Hematopoietic multipotent progenitor cell treated with erythropoietin and hydrocortisone succinate and interleukin-3 and kit ligand, for 6 days (in vitro differentiated cells): ENCODE measurements at places on chromosomes 3 and 15.

DNA sequence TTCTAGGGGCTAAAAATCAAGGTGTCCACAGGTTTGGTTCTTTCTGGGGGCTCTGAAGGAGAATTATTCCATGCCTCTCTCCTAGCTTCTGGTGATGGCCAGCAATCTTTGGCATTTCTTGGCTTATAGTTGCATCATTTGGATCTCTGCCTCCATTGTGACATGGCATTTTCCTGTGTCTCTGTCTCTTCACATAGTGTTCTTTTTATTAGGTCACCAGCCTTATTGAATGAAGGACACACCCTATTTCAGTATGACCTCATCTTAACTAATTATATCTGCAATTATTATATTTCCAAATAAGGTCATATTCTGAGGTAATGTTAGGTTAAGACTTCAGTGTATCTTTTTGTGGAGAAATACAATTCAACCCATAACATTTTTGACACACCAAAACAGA is 3.2 kb upstream of the GBE1 start:
- DNase-seq = no peak

GRCh38 chr15:94258246-94258645 is 26.9 kb downstream of the MCTP2 start:
- no peak for DNase-seq

- DNase-seq = no peak
Measured at GRCh38 chr3:72086743-72087087, 301.8 kb upstream of the PROK2 start.

- DNase-seq = no peak
Measured at GRCh38 chr3:51307458-51307857, 77.6 kb upstream of the MANF start.

- DNase-seq = peak; percentile 11
Measured at GRCh38 chr3:21920421-21920861, 169.4 kb upstream of the ZNF385D start.

GRCh38 chr3:157381606-157382005 is 55.0 kb upstream of the PTX3 start:
- DNase-seq = no peak

DNA sequence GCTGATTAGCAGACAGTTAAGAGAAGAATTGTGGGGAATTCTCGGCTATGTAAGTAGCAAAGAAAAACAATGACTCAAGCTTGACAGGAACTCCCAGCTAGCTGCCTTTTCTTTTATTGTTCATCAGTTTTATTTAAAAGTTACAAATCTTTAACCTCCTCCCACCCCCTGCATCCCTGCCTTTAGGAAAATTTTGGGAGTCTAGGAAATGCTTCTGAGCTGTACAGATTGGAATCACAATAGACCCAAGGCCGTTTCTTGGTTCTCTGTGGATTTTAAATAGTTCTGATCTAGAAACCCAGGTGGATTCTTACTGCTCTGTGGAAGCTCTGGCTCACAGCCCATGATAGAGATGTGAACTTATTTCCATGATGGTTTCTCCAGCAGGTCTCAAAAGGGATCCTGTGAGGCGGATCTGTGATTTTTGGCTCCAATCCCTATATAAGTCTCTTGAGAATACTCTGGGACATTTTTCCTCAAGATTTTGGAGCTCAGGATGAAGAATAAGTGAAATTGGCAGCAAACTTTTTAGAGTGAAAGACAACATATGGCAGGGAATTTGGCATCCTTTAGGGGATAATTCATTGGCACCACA is 312.3 kb downstream of the EPHA3 start:
- no peak for DNase-seq

DNA sequence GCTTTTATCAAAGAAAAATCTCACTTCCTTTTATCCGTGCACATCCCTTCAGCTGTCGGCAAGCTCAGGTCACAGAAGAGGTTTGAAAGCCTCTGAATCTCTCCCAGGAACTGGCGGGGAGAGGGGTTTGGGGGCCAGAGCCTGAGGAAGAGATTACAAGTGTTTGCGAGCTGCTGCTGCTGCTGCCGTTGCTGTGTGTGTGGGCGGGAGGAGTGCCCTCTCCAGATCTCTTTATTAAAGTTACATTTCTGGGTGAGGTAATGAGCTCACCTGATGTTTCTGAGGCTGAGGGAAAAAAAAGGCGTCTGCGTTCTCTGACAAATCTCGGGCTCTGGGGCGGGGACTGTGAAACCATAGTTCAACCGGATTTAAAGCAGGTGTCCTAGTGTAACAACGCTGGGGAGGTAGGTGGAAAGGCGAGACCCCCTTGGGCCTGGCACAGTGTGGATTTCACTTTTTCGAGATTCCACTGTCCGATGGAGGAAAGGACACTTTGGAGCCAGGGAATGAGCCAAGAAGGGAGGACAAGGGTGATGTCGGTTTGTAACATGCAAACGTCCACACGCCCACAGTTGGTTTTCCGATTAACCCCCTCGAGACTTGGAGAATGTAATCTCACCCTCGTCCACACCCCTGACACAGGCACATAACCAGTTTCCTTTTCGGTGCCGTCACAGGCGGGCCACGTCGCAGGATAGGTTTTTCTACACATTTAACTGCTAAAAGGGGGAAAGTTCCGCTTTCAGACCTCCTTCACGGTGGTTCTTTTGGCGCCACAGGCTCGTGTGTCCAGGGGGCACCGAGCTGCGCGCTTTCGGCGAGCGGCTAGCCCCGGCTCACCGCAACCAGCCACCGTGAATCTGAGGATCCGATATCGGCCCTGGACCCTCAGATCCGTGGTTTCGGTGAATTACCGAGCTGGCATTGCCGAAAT is 2.1 kb downstream of the ALCAM start:
- DNase-seq = peak; percentile 66

DNA sequence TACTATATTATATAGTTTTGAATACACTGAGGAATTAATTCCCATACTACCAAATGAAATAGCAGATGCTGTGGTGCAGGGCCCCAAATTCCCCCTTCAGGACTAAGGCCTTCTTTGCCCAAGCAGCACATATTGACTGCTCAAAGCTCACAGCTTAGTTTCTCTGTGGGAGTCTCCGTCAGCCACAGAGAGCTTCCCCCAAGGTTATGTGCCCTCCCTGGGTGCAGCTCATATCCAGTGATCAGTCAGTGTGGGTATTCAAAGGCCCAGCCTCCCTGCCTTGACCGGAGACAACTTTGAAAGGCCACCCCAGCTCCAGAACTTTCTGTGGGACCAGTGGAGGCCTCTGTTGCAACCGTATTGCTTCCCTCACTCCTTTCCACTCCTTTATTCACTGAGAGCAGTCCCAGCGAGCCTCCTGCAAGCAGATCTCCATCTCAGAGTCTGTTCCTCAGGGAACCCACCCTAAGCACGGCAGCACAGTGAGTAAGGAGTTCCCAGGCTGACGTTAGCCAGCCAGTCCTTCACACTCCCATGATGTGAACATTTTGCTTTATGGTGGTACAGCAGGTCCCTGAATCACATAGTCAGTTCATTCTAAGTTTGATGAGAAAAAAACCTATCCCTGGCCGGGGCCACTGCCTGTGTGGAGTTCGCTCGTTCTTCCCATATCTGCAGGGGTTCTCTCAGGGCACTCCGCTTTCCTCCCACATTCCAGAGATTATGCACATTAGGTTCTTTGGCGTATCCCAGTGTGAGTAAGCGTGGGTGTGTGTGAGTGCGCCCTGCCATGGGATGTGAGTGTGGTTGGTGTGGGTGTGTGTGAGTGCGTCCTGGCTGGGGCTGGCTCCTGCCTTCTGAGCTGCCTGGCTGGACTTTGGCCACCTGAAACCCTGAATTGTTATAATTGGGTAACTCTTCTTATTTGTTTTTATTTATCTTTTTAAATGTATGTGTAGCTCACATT is 64.4 kb upstream of the PPARG start:
- no peak for DNase-seq

GRCh38 chr3:65534805-65535204 is 503.9 kb downstream of the MAGI1 start:
- DNase-seq = no peak

DNA sequence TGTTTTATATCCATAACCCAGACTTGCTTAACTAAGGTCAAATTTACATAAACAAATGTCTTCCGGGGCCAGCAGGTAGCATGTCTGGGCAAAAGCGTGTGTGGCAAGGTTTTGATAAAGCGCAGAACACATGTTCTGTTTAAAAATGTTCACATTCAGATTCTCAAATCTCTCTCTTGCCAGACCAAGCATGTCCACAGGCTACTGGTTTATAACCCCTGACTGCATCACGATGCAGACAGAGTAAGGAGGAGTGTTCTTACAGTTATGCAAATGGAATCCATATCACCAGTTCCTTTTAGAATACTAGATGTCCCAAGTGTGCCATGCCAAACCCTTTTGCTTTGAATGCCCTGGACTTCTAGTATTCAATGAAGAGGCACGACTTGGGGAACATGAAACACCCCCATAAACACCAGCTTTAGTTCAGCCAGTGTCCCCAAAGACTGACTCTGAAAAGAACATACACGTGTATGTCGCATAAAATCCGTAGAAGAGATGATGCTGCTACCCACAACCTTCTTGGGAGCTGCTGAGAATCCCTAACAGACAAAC is 412.0 kb downstream of the CNTN4 start:
- DNase-seq = no peak

GRCh38 chr3:45246241-45246640 is 20.2 kb upstream of the TMEM158 start:
- no peak for DNase-seq

DNA sequence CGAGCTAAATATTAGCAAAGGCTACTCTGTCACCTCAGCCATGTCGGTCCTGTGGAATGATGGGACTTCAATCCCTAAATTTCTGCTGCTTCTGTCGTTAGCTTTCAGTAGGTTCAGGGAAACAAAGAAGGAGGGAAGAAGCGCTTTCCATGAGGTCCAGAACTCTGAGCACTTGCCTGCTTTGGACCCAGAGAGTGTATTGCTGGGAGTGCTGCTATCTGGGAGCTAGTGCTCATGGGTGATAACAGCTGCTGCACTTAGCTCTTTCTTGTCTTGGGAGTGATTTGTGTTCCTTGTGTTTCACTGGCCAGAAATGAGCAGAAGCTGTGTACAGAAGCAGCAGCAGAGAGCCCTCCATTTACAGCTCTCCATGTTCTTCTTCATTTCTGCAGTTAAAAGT is 369.8 kb downstream of the DIPK2A start:
- DNase-seq = no peak

DNA sequence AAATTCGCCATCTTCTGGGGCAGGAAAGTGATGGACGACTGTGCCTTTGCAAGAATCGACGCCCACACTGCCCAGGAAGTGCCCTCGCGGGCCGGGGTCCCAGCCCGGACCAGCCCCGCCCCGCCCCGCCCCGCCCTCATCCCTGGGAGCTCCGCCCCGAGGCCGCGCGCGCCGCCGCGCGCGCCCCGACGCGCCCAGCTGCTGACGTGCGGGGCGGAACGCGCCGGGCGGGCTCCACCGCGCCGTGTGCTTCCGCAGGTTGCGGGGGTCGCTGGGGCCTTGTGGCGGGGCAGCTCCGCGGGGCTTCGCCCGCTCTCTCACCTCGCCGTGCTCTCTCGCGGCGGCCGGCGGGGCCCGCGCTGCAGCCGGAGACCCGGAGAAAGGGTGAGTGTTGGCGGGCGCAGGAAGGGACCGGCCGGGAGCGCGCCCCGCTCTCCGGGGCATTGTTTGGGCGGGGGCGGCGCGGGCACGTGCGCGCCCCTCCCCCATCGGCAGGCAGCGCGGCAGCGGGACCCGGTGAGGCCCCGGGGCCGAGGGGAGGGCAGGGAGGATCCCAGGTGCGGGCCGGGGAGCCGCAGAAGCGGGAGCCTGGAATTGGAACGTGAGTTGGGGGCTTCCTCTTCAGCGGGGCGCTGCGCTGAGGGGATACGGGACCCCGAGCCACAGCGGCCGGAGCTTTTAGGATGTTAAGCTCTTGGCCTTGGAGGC is at the start of gene YEATS2:
YEATS2 (plus strand) TSS at position 188 of the 708 bp plus-strand sequence. CDS start 17,366 bp downstream, outside the sequence.
- DNase-seq = peak; percentile 84

DNA sequence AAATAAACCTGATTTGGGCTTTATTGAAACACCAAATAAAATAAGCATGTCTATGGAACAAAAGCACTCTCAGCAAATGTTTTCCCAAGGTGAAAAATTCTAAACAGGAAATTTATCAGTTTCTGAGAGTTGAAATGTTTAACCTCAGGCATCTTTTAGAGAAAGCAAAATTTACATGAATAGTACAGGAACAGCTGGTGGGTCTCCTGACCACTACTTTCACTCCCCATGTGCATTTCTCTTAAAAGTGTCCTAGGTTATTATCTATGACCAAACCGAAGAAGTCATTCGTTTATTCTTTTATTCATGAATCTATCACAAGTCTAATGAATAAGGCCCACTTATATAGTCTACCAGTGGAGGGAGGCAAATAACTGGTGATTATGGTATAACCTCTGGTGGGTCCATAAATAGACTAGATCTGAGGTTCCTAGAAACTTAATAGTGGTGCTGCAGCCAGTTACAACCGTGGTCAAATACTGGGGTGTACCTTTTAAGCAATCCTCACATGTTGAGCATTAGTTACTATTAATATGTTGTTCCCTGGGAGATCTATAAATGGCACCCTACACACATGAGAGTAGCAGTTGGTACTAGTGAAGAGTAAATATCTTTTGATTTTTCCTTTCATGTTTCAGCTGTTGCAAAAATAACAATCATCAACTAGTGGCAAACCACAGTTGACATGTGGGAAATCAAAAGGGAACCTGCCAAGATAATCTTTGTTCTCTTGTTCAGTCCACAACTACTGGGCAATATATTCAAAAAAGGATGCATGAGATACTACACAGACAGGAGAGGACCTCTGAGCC is 169.3 kb upstream of the STAC start:
- DNase-seq = no peak

- DNase-seq = no peak
Measured at GRCh38 chr15:31342781-31343626, 16.4 kb downstream of the KLF13 start.

DNA sequence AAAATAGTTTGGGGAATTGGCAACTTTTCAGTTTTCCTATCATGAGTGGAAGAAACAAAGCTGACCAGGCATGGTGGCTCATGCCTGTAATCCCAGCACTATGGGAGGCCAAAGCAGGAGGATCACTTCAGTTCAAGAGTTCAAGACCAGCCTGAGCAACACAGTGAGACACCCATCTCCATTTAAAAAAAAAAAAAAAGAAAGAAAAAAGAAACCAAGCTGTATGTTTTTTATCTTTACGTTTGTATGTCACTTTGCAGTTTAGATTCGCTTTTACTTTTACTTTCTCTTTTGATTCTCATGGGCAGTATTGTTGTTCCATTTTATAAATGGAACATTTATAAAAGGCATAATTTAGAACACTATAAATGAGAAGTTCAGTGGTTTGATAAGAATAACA is 31.2 kb upstream of the TNIK start:
- DNase-seq = peak; percentile 44
